ENCODE measurements at places on chromosomes 2 and 18. TPM values are rescaled to one million over a fixed set of nuclear protein-coding genes. Genes with fewer than 3 reads are reported as not detected.

SLC4A5 gene
- total RNA-seq = 0.24 TPM

IL36G gene
- 0.70 TPM for total RNA-seq

TMEM200C gene
- 6.1 TPM for total RNA-seq

CLEC4F gene
- not detected for total RNA-seq

LCLAT1 gene
- total RNA-seq = 30.1 TPM

ABCG5 gene
- total RNA-seq = not detected

PSMA8 gene
- total RNA-seq = not detected

ARHGAP15 gene
- total RNA-seq = not detected

ACMSD gene
- total RNA-seq = not detected

ACTR2 gene
- 95.8 TPM for total RNA-seq

GNLY gene
- not detected for total RNA-seq

AQP4 gene
- 3.8 TPM for total RNA-seq

DHRS9 gene
- not detected for total RNA-seq

RPRM gene
- 7.2 TPM for total RNA-seq

DSG2 gene
- 144 TPM for total RNA-seq

GAD1 gene
- total RNA-seq = 0.47 TPM

GRCh38 chr18:63067939-63068338, 251.6 kb downstream of the BCL2 start:
- H3K4me1 ChIP-seq = no peaks in the 10 kb centered on the region
- no peaks in the 10 kb centered on the region for H3K27me3 ChIP-seq
- no peak overlapping the region for H3K4me3 ChIP-seq
- H3K27ac ChIP-seq = no peak overlapping the region

- DNase-seq = peak; percentile 83
- peaks cover 14% of the 10 kb centered on the region for H3K4me1 ChIP-seq
- no peaks in the 10 kb centered on the region for H3K36me3 ChIP-seq
Observed at GRCh38 chr18:51621113-51621863, 423.8 kb upstream of the MEX3C start.

GRCh38 chr2:33208400-33208799, 261.6 kb downstream of the LTBP1 start:
- H3K27me3 ChIP-seq = no peaks in the 10 kb centered on the region
- H3K27ac ChIP-seq = no peak overlapping the region
- H3K36me3 ChIP-seq = no peaks in the 10 kb centered on the region
- no peak overlapping the region for H3K4me3 ChIP-seq
- DNase-seq = no peak
- 0 out of 2 replicates have a peak, but pooled peaks cover 5% of the 10 kb centered on the region for H3K4me1 ChIP-seq

DNA sequence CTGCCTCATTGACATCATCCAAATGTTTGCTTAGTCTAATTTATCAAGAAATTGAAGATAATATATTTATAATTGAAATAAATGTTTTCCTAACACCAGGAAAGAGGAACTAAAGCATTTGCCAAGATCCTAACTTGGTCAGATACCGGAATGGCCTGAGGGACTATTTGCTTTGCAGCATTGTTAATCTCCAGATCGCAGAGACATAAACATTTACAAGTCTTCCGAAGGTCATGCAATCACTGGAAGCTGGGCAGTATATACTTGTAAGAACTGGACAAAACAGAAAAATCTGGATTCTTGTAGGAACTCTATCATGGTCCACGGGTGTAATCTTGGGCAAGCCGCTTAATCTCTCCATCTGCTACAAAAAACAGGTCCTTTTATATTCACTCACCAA, 42.2 kb downstream of the CYBRD1 start:
- no peaks in the 10 kb centered on the region for H3K36me3 ChIP-seq
- no peak overlapping the region for H3K4me3 ChIP-seq
- H3K27ac ChIP-seq = no peak overlapping the region
- no peak for DNase-seq
- H3K27me3 ChIP-seq = no peaks in the 10 kb centered on the region
- no peaks in the 10 kb centered on the region for H3K4me1 ChIP-seq

DNA sequence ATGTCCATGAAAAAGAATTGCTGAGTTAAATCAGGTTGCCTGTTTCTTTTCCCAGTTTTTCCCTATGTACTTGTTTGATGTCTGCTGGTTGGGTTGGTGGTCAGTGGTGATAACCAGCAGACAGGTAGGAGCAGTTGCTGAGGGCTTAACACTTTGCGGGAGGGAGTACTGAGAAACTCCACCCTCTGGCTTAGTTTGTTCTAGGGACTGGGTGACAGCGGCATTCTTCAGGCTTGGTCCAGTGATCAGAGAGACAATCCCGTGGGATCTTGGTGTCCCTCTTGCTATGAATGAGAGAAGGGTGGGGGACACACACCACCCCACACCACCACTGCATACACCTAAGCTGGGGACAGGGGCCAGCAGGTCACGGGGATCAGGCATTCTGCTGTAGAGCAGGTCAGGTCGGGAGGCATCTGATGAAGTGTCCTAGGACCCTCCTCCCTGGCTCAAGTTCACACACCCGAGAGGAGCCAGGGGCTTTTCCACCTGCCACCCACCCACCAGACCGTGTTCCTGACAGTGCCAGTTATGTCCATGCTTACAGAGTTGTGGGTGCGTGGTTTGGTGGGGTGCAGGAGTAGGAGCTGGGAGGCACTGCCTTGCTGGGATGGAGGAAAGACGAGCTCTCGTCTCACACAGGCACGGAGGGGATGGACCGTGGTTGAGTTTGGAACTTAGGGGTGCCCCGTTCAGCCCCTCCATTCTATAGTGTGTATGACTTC, 21.3 kb upstream of the ALLC start:
- H3K4me1 ChIP-seq = no peaks in the 10 kb centered on the region
- no peak for DNase-seq
- H3K4me3 ChIP-seq = no peak overlapping the region
- no peak overlapping the region for H3K27ac ChIP-seq
- no peaks in the 10 kb centered on the region for H3K27me3 ChIP-seq

- H3K4me1 ChIP-seq = no peaks in the 10 kb centered on the region
- no peak overlapping the region for H3K27ac ChIP-seq
- DNase-seq = no peak
- H3K36me3 ChIP-seq = no peaks in the 10 kb centered on the region
Observed at GRCh38 chr2:74821177-74822126, 12.5 kb upstream of the HK2 start.

DNA sequence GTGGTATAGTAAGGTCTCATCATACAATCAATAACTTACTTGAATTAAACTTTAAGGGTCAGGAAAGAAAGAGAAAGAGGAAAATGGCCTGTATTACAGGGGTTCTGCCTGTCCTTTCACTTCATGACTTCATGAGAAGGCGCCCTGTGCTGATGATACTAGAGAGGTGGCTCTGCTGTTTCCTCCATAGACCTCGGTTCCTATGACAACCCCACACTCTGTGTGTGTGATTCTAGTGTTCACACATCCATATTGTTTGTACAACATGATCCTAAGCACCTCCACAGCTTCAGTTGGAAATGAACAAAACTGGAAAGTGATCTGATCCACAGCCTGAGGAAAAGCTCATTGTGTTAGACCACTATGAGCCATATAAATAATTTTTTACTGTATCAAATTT, 7.0 kb upstream of the REEP1 start:
- no peak for DNase-seq
- no peaks in the 10 kb centered on the region for H3K4me1 ChIP-seq
- peaks cover 17% of the 10 kb centered on the region for H3K27me3 ChIP-seq
- no peak overlapping the region for H3K27ac ChIP-seq
- no peak overlapping the region for H3K4me3 ChIP-seq

DNA sequence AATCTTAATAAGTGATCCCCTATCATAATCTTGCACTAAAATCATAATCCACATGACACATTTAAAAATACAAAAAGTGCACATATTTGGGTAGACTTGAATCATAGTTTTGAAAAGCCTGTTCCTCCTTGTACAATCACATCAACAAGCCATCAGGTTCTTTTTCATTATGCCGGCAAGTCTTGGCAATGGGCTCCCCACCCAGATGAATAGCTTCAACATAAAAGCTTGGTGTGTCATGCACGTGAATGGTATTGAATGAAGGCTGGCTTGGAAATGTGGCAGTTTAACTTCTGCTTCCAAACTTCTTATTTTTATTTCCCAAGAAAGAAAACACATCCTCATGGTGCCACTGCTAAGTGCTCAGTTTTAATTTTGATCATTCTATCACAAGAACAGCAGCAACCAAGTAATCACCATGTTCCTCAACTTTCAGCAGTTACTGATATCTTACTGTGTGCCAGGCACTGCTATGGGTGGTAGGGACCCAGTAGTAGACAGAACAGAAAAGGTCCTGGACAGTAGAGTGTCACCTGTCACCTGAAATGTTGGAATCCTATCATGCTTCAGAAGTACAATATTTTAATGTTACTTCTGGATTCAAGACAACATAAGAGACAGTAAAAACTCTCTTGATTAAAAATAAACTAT, 89.9 kb downstream of the AP1S3 start:
- H3K27ac ChIP-seq = no peak overlapping the region
- no peaks in the 10 kb centered on the region for H3K4me1 ChIP-seq
- H3K36me3 ChIP-seq = no peaks in the 10 kb centered on the region
- H3K4me3 ChIP-seq = no peak overlapping the region
- no peaks in the 10 kb centered on the region for H3K27me3 ChIP-seq

DNA sequence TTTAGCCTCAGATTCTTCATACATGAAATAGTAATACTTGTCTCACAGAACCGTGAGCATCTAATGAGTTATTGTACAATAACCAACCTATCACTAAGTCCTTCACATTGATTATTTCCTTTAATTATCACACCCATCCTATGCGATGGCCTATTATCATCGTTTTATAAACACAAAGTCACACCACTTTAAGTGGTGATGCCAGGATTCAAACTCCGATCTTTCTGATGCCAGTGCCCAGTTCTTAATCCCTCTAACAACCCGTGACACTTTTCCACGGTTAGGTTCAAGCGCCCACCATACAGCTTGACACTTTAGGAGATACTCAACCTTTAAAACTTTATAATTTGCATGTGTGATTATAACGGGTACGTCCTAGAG, 523 bp upstream of the ALMS1 start:
- peaks cover 31% of the 10 kb centered on the region for H3K27me3 ChIP-seq
- peaks cover 10% of the 10 kb centered on the region for H3K4me1 ChIP-seq
- DNase-seq = no peak
- peak overlapping the region; percentile 67 for H3K27ac ChIP-seq

DNA sequence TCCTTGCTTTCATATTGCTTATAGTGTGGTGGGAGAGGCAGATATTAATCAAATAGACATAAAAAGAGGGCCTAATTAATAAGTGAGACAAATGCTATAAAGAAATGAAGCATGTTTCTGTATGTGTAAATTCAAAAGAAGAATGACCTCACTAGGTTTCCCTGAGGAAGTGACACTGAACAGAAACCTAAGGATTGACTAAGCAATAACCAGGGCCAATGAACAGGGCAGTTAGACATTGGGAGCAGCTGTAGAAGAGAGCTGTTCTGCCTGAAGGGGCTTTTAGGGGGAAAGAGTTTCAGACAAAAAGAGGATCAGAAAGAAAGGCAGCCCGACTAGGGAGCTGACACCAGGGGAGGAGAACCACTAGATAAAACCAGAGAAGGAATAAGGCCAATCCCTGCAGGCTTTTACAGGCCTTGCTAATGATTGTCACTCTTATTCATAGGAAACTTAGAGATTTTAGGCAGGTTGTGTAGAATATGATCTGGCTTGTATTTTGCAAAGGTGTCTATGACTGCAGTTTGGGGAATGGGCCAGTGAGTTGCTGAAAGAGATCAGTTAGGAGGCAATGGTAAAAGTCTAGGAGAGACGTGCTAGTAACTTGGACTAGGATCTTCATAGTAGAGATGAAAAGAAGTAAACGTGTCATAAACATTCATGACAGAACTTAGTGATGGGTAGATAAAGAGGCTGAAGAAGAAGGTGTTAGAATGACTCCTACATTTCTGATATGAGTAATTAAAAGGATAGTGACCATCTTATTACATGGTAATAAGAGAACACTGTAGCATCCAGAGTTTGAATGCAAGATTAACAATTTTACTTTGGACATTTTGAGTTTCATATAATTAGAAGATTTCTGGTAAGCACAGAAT, 26.8 kb upstream of the NABP1 start:
- no peaks in the 10 kb centered on the region for H3K27me3 ChIP-seq
- H3K4me1 ChIP-seq = no peaks in the 10 kb centered on the region
- H3K4me3 ChIP-seq = no peak overlapping the region

GRCh38 chr2:240921311-240921994, 15.3 kb downstream of the CROCC2 start:
- no peaks in the 10 kb centered on the region for H3K27me3 ChIP-seq
- DNase-seq = no peak
- no peak overlapping the region for H3K27ac ChIP-seq
- no peaks in the 10 kb centered on the region for H3K4me1 ChIP-seq
- H3K36me3 ChIP-seq = no peaks in the 10 kb centered on the region

DNA sequence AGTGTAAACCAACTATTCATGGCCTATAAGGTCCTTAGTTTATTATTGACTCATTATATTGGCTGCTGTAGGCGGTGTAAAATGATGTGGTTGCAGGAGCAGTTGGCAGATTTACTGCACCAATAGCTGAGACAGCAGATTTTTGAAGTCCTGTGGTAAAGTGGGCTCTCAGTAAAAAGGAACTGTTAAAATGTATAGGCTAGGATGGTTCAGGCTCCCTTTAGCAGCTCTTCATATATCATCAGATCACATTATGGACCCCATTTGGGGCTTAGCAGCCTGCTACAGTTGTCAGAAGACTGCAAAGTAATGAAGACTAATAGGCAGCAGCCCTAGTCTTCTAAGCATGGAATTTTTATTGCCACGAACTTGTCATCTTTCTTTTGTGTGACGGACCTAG, 27.8 kb downstream of the MTX2 start:
- H3K36me3 ChIP-seq = no peaks in the 10 kb centered on the region
- H3K27ac ChIP-seq = no peak overlapping the region
- no peaks in the 10 kb centered on the region for H3K27me3 ChIP-seq
- H3K4me3 ChIP-seq = no peak overlapping the region

- peaks cover 10% of the 10 kb centered on the region for H3K4me1 ChIP-seq
- H3K36me3 ChIP-seq = no peaks in the 10 kb centered on the region
- no peak overlapping the region for H3K27ac ChIP-seq
Observed at GRCh38 chr18:48095726-48096125, 165.3 kb upstream of the SMAD2 start.

GRCh38 chr18:58635891-58636290, 7.0 kb upstream of the ALPK2 start:
- H3K27ac ChIP-seq = no peak overlapping the region
- H3K36me3 ChIP-seq = no peaks in the 10 kb centered on the region
- H3K27me3 ChIP-seq = no peaks in the 10 kb centered on the region
- peaks cover 17% of the 10 kb centered on the region for H3K4me1 ChIP-seq
- DNase-seq = no peak

GRCh38 chr2:101781326-101781725, 83.8 kb downstream of the MAP4K4 start:
- no peak overlapping the region for H3K27ac ChIP-seq
- DNase-seq = no peak
- no peaks in the 10 kb centered on the region for H3K27me3 ChIP-seq
- no peak overlapping the region for H3K4me3 ChIP-seq
- peaks cover 66% of the 10 kb centered on the region for H3K4me1 ChIP-seq

- no peak for DNase-seq
- H3K27me3 ChIP-seq = no peaks in the 10 kb centered on the region
- no peak overlapping the region for H3K4me3 ChIP-seq
- no peaks in the 10 kb centered on the region for H3K36me3 ChIP-seq
- no peak overlapping the region for H3K27ac ChIP-seq
Observed at GRCh38 chr2:169018390-169018789, 12.7 kb downstream of the ABCB11 start.

GRCh38 chr2:33312355-33312754, 164.1 kb upstream of the RASGRP3 start:
- H3K4me1 ChIP-seq = 0 out of 2 replicates have a peak, but pooled peaks cover 2% of the 10 kb centered on the region
- H3K27me3 ChIP-seq = no peaks in the 10 kb centered on the region
- H3K36me3 ChIP-seq = no peaks in the 10 kb centered on the region
- no peak overlapping the region for H3K27ac ChIP-seq
- DNase-seq = no peak

- no peaks in the 10 kb centered on the region for H3K27me3 ChIP-seq
- H3K27ac ChIP-seq = no peak overlapping the region
- H3K4me1 ChIP-seq = no peaks in the 10 kb centered on the region
- no peak overlapping the region for H3K4me3 ChIP-seq
- H3K36me3 ChIP-seq = no peaks in the 10 kb centered on the region
- no peak for DNase-seq
Observed at GRCh38 chr2:172924097-172924660, 151.5 kb upstream of the MAP3K20 start.
